ENCODE measurements at places on chromosomes 4 and X.

- no peak for DNase-seq
These were observed 392.8 kb downstream of the GPM6A start for GRCh38 chr4:175419236-175419718.

- DNase-seq, result no peak
These were observed 249.5 kb downstream of the BCOR start for GRCh38 chrX:39848243-39848642.

GRCh38 chr4:182289809-182290208 is 46.6 kb downstream of the TENM3 start:
- no peak for DNase-seq

GRCh38 chr4:152172146-152172545 is 363.7 kb downstream of the FBXW7 start:
- DNase-seq, result no peak

DNA sequence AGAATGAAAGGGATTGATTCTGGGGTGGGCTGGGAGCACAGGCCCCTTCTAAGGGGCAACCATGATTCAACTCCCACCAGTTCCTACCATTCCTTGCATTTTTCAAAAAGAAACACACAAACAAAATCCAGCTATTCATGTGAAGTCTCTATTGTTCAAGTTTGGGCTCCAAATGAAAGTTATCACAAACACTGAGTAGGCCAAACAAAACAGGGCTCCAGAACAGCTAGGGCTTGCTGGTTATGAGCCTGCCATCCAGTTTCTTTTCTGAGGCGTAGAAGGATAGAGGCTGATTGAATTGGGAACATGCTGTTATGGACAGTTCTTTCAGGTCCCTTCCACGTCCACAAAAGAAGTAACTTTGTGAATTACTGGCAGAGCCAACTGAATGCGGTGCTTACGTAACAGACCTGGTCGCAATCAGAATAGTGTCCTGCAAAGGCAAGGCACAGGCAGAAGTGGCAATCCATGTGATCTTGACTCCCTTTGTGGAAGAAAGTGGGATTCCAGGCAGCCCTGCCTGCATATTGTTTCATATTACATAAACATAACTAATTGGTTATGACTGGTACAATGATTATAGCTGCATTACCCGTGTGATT is 244.5 kb downstream of the SCFD2 start:
- DNase-seq, result no peak

GRCh38 chr4:34148322-34148908 is 2095.9 kb downstream of the ARAP2 start:
- no peak for DNase-seq

DNA sequence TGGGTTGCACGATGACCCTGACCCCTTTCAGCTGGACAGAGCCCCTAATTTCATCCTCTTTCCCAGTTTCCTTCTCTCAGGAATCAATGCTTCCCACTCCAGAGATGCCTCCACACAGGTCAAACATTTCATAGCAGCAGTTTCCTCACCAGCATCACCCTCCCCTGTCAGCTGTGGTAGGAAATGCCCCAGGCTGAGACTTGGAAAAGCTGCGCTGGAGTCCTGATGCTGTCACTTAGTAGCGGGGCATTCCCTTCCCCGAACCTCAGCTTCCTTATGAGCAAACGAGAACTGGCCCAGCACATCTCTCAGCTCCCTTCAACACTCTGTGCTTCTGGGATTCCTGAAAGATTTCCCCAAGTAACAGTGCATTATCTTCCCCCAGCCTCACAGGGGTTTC is 2.7 kb downstream of the GJB1 start:
- DNase-seq, result no peak

- DNase-seq, result no peak
These were observed 8.4 kb upstream of the LAMP2 start for GRCh38 chrX:120477453-120477852.

DNA sequence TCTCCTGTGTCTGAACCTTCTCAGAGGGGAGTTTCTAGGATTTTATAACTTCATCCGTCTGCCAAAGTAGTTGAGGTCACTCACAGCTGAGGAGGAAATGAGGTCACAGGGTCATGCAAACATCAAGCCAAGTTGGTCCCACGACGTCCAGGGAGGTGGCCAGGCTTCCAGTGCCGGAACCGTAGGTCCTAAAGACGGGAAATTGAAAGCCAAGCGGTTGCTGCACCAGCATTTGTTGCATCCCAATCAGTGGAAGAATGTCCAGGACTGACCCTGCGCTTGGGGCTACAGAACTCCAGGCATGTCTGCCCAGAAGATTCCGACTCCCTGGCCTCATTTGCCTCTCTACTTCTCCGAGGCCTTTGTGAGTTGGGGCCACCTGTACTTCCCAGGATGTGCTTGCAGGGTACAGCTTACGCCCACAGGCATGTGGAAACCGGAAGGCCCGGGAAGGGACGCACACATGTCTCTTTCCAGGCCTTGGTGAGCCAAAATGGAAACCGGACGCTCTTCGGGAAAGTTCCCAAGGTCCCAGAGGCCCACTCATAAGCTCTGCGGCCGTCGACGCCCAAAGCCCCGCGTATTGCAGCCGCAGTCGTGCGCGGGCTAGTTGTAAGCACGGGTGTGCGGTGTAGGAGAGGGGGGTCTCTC is 9.3 kb downstream of the PRDM8 start:
- DNase-seq, result no peak

DNA sequence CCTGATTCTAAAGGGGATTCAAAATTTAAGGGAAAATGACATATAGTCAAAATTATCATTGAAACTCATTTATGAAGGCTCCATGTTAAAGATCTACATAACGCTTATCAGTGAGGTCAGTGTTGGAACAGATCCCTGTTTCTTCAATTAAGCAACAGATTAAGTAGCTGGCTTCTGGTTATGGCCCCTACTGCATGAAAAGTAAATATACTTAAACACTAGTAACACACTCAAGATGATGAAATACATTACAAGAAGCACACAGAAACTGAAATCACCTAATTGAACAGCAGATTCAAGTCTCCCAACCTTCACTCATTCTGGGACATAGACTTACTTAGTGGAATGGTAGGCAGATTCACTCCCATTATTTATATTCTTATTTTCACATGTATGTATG is 51.6 kb upstream of the SLC16A2 start:
- no peak for DNase-seq

GRCh38 chr4:12421364-12421763 is 992.7 kb upstream of the HS3ST1 start:
- DNase-seq, result no peak

DNA sequence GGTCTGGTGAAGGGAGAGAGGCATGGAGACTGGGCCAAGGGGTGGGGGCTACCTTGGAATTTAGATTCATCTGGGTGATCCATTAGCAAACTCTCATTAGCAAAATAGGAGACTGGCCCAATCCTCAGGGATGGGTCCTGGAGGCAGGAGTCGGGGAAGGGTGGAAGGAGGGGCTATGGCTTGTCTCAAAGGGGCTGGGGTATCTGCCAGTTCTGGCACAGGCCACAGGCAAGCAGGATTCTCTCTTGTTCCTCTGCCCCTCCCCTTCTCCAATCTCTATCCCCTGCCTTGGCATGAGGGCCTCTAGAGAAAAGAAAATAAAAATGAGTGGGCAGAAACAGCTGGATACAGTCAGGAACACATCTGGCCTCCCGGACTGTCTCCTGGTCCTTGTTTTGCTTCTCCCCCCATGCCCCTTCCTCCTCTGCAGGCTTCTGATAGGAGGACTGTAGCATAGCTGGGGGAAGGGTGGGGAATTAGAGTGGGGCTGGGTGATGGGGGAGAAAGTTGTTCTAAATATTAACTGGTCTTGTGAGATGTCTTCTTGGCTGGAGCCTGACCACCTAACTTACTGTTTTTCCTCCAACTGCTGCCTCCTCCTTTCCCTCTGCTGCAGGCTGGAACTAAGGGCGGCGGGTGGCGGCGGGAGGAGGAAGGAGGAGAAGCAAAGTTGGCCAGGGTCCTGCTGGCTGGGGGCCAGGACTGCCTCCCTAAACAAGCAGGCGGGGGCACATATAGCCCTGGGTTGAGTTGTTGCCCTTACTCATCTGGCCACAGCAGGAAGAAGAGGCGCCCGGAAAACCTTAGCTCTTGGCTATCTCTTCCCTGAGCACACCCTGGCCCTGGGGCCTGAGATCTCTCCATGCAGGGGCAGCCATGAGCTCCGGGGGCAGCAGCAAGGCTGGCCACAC is 53.3 kb upstream of the LAS1L start:
- no peak for DNase-seq

DNA sequence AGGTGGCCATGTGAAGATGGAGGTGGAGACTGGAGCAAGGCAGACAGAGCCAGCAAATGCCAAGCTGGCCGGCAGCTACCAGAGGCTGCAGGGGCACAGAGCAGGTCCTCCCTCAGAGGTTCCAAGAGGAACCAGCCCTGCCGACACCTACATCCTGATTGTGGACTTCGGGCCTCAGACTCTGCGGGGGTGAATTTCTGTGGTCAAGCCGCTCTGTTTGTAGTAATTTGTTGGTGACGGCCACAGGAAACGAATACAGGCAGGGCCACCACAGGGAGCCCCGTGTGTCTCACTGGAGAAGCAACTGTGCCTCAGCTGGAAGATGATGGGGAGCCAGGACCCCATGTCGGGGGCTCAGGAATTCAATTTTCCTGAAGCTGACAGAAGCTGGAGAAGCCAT is 28.3 kb downstream of the ZFYVE28 start:
- DNase-seq, result no peak

DNA sequence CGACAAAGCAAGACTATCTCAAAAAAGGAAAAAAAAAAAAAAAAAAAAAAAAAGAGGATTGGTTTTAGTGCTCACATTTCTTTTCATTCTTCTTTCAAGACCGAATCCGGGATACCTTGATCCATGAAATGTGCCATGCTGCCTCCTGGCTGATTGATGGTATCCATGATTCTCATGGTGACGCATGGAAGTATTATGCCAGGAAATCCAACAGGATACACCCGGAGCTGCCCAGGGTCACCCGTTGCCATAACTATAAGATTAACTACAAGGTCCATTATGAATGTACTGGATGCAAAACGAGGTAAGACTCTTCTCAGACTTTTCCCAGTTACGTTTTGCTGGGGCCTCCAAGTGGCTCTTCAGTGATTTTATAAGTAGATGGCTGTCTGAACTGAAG is 6.1 kb downstream of the CXCR3 start:
- no peak for DNase-seq

GRCh38 chr4:9923195-9923812 is 98.0 kb downstream of the SLC2A9 start:
- no peak for DNase-seq

GRCh38 chr4:174496631-174497432 is 25.5 kb downstream of the HPGD start:
- DNase-seq, result no peak

- no peak for DNase-seq
These were observed 192.8 kb downstream of the SMIM20 start for GRCh38 chr4:26106776-26107175.

DNA sequence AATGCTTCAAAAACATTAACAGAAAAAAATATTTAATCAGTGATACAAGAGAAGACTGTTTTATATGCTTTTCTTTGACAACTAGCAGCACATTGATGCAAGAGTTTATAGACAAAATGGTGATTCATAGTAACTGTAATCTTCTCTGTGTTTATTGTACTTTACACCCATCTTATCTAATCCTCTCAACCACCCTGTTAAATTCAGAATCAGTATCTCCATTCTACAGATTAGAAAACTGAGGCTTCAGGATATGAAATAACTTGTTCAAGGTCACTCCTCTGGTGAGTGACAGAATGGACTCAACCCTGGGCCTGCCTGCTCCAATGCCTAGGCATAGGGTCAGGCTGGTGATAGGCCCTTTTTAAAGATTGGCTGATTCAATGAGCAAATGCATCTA is 26.1 kb upstream of the TMEM184C start:
- DNase-seq, result no peak

DNA sequence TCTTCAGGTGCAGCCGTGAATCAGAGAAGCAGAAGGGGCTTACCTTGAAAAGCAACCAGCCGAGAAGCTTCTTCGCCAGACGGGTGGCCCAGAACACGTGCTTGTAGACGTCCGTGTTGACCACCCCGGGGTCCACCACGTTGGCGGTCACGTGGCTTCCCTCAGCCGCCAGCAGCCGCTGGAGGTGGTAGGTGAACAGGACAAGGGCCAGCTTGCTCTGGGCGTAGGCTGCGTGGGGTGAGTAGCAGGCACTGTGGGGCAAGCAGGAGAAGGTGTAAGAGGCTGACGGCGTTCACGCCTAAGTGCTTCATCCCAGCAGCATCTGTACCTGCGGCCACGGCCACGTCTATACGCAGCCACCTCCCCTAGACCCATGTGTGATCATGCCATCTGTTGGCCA is 257.8 kb downstream of the DHRSX start:
- no peak for DNase-seq

DNA sequence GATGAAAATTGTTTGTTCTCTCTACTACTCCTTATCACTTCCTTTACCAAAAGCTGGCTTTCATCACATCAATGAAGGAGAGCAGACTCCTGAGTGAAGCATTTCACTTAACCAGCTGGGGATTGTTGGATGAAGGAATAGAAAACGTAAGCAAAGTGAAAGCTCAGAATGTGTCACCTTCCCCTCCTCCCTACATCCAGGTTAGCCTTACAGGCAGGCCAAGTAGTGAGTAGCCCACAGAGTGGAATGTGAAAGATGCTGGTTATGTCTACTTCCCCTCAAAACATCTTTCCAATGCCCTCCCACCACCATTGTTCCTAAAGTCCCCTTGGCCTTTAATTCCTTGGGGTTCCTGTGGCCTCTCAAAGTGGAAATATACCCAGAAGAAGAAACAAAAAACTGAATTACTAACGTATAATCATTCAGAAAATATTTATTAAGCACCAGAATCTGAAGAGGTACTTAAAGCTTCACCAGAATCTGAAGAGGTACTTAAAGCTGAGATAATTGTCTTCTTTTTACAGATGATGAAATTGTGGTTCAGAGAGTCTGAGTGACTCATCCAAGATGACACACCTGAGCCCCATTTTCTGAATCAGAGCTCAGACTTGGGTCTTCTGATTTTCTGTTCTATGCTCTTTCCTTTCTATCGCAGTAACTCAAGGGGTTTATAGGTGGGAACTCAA is 6.5 kb downstream of the P2RY4 start:
- DNase-seq, result no peak

GRCh38 chr4:168550064-168550766 is 53.4 kb downstream of the PALLD start:
- DNase-seq, result no peak

DNA sequence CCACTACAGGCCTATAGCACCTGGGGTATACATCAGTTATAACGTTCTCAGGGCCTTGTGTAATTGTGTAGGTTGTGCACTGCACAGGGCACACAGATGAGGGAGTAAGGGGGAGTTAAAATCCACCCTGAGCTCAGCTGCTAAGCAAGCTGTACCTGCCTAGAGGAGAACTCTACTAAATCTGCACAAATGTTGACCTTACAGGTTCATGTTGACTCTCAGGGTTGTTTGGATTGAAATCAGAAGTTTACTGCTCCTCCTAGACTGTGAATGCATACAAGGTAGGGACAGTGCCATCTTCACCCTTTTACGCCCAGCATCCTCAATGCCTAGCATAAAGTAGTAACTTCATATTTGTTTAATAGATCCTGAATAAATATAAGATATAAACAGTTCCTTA is 89.8 kb downstream of the SMARCA1 start:
- DNase-seq, result no peak

GRCh38 chr4:151147000-151147399 is 47.6 kb downstream of the RPS3A start:
- DNase-seq, result no peak

GRCh38 chr4:146054676-146055075 is 116.1 kb upstream of the ZNF827 start:
- DNase-seq, result no peak
